ENCODE measurements at places on chromosomes 6 and 20.

DNA sequence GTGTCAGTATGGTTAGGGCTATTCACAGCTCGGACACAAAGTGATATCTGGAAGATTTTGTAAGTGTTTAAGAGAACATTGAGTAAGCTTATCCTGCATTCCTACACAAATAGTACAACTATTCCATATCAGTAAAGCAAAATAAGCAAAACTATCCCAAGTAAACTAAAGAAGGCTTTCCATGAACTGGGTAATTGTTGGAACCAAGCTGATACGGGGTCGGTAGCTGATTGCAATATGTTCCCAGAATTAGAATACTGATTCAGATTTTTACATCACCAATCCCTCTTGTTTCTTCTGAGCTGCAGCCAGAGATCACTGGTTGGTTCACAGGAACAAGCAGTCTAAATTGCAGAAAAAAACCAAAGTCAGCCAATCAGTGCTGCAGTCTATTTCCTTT lies 54.1 kb downstream of the CDS2 start:
- DNase-seq, result no peak

GRCh38 chr6:104896914-104897313 lies 37.2 kb upstream of the HACE1 start:
- no peak for DNase-seq

DNA sequence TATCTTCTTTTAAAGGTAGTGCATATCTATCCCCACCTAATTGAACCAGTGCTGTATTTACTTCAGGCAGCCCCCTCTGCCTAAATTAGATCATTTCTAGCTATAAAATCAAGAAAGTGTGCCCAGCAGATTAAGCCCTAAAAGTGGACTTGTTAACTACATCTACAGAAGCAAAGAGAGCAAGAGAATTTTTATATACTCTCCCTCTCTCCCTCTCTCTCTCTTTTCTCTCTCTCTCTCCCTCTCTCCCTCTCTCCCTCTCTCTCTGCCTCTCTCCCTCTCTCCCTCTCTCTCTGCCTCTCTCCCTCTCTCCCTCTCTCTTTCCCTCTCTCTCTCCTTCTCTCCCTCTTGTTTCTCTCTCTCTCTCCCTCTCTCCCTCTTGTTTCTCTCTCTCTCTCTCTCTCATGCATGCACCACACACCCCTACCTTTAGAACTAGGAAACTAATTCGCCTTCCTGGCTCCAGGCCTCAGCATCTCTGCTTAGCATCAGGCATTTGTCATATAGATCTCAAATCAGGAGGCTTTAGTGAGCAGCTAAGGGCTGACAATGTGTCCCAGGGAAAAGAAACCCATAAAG lies 71.4 kb downstream of the FOXA2 start:
- DNase-seq, result no peak

GRCh38 chr6:109897025-109897424 lies 81.1 kb upstream of the GPR6 start:
- DNase-seq, result no peak

- no peak for DNase-seq
Observed at GRCh38 chr6:18328540-18328939, 58.6 kb upstream of the RNF144B start.

DNA sequence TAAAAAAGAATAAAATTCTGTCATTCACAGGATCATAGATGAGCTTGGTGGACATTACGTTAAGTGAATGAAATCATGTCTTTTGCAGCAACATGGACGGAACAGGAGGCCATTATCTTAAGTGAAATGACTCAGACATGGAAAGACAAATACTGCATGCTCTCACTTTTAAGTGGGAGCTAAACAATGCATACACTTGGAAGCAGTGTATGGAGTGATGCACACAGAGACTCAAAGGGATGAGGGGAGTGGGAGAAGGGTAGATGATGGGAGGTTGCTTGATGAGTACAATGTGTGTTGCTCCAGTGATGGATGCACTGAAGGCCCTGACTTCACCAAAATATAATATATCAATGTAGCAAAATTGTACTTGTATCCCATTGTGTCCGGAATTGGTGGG lies 293.4 kb downstream of the CD109 start:
- DNase-seq, result no peak

DNA sequence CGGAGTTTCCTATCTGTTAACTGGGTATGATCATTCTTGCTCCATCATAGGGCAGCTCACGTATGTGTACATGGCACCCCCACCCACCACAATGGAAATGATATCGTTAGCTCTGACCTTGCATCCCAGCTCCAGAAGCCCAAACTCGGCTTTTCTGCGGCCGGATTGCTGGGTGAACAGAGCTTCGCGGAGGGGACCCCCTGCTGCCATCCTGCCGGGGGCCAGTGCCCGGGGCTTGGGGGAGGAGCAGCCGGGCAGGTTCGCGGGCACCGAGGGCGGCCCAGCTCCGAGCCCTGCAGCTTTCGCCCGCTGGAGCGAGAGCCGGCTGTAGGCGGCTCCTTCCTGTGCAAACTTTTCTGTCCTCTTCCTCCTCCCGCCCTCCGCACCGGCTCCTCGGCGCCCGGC lies 24.9 kb upstream of the FUCA2 start:
- DNase-seq, result no peak
